ENCODE measurements at places on chromosomes 7 and 10.
A peak's percentile ranks its signal among the peaks of the same experiment; 100 is the strongest.

DNA sequence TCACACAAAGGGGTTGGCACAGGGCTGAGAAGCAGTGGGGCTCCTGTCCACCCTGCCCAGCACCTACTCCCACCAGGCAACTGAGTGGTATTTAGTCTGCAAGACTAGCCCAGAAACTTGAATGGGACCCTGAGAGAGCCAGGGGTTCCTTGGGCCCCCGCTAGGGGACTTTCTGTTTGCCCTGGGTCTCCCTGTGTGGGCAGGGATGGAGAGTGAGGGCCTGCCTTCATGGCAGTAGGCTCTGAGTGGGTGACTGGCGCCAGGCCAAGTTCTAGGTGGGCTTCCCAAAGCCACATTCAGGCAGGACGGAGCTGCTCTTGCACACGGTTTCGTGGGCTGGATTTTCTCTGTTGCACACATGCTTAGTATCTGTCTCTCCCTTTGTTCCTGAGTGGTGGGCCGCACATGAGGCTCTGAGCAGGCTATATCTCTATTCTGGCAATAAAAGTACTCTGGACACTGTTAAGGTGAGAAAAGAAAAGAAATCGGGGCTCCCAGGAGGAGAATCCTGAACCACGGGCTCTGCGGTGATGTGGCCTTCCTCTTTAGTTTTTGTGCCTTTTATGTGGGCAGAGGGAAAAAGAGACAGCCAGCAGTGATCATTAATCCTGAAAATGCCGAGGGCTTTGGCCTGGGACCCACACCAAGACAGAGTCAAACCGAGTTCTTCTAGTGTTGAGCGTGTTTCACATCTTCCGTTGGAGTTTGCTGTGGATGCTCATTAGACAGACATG is 26.9 kb downstream of the IL2RA start:
- DNase-seq, result no peak

DNA sequence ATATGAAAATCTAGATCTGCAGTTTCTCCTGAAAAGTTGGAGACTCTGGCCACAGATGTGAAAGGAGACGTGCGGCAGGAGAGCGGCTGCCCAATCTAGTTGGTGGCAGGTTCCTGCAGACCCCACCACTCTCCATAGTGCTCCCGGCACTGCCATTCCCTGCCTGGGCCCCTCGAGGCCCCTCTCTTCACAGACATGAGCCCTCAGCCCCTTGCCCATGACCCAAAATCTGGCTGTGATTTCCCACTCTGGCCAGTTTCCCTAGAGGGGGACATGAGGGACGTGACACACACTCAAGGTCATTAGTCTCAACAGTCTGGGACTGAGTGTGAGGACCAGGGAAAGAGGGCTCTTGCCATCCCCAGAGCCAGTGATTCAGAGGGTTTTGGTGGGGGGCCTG is 138.7 kb downstream of the PTPN20 start:
- DNase-seq, result no peak

GRCh38 chr7:15567652-15568051 is 5.8 kb upstream of the AGMO start:
- DNase-seq, result no peak

DNA sequence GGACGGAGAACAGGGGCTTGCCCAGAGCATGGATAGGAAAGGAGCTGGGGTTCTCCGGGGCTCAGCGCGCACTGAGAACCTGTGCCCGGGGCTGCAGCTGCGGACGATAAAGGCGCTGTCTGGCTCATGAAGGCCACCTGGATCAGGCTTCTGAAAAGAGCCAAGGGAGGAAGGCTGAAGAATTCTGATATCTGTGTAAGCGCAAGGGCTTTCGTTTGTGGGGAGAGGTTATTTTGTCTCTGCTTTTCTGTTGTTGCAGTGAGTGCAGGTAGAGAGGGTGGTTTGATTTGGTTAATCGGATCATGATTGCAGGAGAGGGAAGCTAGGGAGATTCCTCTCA is 250.5 kb downstream of the NSUN6 start:
- DNase-seq, result no peak

DNA sequence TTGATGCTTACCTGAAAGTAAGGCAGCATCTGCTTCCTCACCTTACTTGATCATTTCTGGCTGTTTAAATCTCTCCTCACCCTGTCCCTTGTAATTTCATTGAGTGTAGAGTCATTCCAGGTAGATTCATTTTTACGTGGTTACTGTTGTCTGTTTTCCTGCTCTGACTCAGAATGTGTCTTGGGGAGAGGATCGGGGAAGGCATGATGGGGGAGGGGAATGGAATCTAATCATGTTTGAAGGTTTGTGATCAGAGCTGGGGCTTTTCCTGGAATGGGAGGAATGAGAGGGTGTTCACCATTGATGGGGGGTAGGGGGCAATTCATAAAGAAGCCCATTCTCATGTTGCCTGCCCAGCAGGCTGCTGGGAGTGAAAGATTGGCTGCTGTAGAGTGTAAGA is 18.7 kb downstream of the SEC24C start:
- no peak for DNase-seq

DNA sequence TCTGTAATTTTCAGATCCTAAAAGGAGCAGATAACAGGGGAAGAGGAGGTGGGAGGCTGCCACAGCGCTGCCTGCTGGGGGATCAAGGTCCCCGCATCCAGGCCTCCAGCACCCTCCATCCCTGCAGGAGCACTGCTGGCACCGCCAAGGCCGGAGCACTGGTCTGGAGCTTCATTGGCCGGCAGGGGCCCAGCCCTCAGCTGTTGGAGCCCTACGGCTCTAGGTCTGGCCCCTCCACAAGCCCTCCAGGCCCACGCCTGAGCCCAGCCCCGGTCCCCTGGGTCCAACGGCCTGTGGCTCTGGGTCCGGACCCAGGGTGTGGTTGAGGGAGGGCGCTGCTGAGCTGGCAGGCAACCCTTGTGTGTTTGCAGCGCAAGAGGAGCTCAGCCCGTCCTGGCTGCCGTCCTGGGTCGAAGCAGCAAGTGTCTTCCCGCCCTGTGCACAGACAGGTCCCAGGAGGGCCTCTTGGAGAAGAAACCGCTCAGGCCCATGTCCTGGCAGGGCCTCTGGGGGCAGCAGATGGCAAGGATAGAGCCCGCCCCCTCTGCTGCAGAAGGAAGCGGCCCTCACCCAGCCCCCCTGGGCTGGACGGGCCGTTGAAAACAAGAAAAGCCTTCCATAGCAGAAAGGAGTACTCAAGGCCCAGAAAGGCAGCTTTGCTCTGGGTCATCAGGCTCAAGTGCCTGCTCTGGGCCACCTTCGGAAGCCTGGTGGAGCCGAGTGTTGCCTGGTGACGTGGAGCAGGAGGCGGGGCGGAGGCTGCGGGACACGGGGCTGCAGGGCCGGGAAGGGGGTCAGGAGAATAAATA is 54.3 kb upstream of the TNRC18 start:
- DNase-seq, result peak; percentile 72

DNA sequence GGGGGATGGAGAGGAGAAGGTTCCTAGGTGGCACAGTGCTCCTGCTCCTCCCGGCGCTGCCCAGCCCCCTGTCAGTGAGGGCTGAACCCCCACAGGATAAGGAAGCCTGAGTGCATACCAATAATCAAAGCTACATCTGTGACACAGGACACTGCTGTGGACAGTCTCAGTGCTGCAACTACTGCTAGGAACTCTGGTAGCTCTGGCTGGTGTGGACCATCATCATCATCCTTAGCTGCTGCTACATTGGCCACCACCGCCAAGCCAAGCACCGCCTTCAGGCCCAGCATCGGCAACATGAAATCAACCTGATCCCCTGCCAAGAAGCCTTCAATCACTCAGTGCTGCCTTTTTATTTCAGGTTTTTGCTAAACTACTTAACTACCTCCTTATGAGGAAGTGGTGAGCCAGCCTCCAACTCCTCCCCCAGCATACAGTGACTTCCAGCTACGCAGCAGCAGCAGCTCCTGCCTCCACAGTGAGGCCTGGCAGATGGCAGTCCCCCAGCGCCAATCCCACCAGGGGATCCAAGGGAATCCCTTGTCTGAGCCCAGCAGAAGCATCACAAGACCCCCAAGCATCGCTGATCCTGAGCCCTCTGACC is 32.1 kb upstream of the SLC26A4 start:
- peak; percentile 40 for DNase-seq

- no peak for DNase-seq
Observed at GRCh38 chr10:128036011-128036615, 90.1 kb downstream of the MKI67 start.

DNA sequence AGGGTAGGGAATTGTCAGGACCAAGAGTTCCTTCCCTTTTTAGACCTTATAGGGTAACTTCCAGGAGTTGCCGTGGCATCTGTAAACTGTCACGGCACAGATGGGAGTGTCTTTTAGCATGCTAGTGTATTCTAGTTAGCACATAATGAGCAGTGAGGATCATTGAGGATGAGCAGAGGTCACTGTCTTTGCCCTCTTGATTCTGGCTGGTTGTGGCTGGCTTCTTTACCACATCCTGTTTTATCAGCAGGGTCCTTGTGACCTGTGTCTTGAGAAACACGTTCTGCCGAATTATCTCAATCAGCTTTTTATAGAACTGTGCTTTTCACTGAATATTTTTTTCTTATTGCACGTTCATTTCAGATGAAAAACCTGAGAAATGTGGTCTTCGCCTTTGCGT is 41.5 kb downstream of the MINPP1 start:
- peak; percentile 83 for DNase-seq

GRCh38 chr10:29319205-29319781 is 30.4 kb downstream of the LYZL1 start:
- DNase-seq, result no peak

DNA sequence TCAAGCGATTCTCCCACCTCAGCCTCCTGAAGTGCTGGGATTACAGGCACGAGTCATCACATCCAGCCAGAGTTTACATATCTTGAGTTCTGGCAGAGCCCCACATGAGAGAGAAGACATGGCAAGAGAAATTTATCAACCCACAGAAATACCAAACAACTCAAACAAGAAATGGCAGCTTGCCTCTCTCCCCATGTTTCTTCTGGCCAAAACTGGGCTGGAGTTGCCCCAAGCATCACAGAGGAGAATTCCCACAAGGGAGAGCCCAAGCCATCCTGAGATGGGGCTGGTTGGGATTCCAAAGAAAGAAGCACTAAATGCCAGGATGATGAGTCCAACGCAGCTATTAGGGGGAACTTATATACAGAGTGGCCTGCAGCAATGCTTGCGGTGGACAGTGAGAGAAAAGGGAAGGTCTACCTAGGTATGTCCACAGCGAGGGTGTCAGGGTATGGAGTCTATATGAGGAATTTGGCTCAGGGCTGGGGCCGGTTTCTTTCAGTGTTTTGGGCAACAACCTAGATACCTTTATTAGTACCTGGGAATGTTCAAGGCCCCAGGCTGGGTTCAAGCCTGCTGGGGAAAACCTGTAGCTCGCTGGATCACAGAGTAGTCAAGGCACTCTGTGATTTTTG is 14.5 kb upstream of the PAX4 start:
- DNase-seq, result no peak

DNA sequence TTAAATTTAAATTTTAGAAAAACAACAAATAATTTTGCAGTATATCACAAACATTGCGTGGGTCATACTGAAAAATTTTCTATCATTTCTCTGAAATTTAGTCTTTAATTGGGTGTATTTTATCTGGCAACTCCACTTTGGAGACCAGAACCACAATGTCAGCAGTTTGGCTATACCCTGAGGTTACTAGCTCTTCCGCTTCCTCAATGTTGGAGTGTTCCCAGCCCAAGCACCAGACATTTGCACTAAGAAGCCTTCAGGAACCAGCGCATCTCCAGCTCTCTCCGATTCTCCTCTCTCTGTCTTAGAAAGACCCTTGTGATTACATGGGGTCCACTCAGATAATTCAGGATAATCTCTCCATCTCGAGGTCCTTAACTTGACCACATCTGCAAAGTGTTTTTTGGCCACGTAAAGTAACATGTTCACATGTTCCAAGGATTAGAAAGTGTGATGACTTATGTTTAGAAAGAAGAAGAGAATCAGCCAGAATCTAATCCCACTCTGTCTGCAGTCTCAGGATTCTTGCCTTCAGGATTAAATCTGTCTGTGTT is 43.1 kb upstream of the ADRB1 start:
- DNase-seq, result peak; percentile 60

DNA sequence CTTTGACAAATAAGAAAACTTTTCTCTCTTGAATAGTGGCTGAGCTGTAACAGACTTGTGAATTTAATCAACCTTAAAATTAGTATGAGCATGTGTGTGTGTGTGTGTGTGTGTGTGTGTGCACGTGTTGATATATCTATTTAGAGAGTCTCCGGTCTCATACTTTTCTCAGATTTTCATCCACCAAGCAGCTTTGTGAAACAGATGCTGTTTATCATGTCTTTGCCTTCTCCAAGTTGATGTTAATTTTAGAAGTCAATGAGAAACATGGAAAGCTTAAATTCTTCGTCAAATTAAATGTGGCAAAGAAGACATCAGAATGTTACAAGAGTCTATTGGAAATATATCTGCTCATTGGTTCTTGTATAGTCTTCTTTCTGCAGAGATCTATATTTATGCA is 839.2 kb upstream of the CELF2 start:
- DNase-seq, result no peak

DNA sequence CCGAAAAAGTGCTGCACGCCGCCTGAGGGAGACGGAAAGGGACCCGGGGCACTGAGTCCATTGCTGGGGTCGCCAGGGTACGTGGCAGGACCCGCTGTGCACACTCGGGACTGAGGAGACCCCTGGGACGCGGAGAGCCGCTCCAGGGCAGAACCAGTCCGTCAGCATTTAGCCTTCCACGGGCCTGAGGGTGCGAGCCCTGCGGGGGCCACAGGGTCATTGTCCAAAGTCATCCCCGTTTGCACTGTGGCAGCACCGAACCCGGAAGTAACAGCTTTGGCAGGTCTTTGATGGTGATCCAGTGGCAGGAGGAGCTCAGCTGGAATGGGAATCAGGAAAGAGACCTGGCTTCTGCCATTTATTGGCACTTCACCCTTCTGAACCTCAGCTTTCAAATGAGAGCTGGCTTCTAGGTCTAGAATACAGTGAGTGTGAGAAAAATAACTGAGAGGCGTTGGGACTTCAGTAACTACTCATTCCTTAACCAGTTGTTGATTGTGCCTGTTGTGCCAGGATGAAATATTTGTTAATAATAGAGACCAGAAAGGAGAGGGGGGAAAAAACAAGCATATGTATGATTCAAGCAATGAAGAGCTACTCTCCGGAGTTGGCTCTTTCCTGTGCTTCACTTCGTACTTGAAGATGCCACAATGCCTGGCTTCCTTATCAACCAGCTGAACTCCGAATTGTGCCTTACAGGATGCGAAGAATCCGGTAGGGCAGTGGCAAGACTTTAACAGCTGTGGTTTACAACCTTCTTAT is 811 bp upstream of the ARHGAP12 start:
- DNase-seq, result peak; percentile 72

DNA sequence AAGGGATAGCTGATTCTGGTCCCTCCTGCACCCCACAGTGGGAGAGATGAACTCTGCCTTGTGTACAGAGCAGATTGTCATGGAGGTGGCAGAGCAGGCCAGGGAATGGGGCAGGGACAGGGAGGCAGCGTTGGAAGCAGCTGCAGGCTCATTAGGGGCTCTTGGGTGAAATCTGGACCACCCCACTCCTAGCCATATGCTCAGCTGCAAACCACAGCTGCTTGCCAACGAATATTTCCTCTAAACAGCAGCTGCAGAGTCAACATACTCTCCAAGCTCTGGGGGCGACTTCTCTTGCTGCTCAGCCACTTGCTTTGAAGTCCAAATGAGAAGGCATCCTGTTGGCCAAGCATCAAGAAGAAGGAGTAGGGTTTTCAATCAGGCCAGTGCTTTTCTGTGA is 302.3 kb upstream of the AUTS2 start:
- no peak for DNase-seq

GRCh38 chr10:114772496-114773196 is 48.9 kb upstream of the FHIP2A start:
- no peak for DNase-seq

GRCh38 chr10:130844310-130844709 is 467.2 kb downstream of the TCERG1L start:
- no peak for DNase-seq

GRCh38 chr7:11341285-11341944 is 367.7 kb downstream of the PHF14 start:
- peak; percentile 28 for DNase-seq

GRCh38 chr7:5077740-5078139 is 32.1 kb downstream of the RBAK start:
- no peak for DNase-seq

Measured in suppressor macrophage (primary cell).